ENCODE measurements at places on chromosomes 2 and 18. TPM values are rescaled to one million over a fixed set of nuclear protein-coding genes. Genes with fewer than 3 reads are reported as not detected.

BMP10 gene
- not detected for total RNA-seq

CCDC85A gene
- total RNA-seq = 0.20 TPM

RELCH gene
- total RNA-seq = 14.4 TPM

AQP12A gene
- not detected for total RNA-seq

ARHGAP28 gene
- total RNA-seq = 0.07 TPM

All from A549 treated with CORT108297 at 1 μM for 4 hours (cell line).